CD4-positive, alpha-beta T cell treated with Interleukin-6 at 100 ng/mL for 8 hours (primary cell): ENCODE measurements at places on chromosomes 3 and 15.
A peak's percentile ranks its signal among the peaks of the same experiment; 100 is the strongest.

- no peak for DNase-seq
These were observed 370.4 kb upstream of the CDIN1 start for GRCh38 chr15:36208868-36209582.

DNA sequence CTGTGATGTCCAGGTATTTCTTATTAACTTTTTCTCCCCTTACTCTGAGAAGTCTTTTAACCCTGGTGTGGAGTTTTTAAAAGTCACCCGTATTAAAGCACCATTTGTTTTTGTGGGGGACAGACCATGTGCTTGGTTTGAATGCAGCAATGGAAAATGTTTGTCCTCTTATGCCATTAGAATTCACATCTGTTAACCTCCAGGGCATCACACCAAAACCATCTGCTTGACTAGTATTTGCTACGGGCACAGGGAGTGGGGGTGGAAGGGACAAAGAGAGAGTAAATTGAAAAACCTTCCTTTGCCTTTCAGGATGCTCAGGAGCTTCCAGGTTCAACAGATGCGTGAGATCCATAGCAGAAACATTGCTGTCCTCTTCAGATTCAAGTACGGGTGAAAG, 61.4 kb upstream of the GOLGA8B start:
- no peak for DNase-seq

DNA sequence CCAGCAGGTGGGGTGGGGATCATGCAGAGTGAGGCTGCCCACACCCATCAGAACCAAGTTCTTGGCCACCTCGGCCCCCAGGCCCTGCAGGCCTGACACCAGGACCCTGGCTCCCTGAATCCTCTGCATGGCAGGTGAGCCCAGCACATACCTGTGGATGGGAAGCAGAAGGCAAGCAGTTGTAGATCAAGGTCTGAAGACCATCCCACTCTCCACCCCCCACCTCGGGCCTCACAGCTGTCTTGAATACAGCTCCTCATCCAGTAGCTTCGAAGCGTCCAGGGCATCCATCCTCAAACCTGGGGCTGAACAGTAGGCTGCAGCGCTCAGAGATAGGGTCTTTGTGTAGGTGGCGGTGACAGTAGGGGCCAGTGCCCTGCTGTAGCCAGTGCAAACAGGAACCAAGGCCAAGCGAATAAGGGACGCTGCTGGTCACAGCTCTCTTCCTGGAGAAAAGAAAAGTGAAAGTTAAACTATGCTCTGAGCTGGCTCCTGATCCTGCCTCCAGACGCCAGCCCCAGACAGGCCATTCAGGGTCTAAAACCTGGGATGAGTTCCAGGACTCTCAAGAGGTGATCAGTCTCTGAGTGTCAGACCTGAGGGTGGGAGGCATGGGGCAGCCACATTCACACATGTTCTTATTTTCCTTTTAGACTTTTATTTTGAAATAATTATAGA, at the start of gene UBA7:
UBA7 (minus strand) TSS at position 457 of the 678 bp plus-strand sequence; CDS start at position 291, 166 bp downstream.
- DNase-seq, result peak; percentile 39

DNA sequence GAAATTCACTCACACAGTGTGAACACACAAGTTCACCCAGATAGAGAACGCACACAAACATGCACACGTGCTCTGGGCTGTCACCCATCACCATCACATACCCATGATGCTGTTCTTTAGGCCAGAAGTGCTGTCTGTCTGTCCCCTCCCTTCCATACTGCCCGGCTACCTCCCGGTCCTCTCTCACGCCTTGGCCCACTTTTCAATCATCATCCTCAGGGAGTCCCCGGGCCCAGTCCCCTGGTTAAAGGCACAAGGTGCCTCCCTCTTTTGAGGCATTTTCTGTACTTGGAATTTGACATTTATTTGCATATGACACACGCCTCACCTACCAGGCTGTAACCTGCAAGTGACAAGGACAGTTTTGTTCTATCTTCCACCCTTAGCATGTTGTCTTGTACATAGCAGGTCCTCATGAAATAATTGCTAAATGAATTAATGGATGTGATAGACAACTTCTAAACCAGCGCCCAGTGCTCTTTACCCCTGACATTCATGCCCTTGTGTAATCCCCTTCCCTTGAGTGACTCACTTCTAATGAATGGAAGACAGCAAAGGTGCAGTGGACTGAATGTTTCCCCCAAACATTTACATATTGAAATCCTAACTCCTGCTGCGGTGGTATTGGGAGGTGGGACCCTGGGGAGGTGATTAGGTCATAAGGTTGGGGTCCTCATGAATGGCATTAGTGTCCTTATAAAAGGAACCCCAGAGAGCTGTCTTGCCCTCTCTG, 73.9 kb upstream of the ADPGK start:
- no peak for DNase-seq

DNA sequence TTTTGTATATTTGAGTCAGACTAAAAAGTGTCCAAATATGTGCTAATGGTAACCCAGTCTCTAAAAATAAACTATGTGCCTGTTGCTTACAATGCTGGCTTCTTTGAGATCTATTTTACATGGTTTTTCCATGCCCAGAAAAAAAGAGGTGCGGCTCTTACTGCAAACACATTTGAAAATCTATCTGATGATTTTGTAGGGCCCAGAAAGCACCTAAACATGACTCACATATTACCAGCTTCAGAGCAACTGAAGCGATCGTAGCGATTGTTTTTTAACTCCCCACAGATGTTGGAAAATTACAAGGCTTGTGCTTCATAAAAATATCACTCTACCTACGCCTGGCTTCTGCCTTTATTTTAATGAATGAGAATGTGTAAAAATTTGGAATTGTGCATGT, 53.5 kb downstream of the SUCNR1 start:
- no peak for DNase-seq
